ENCODE measurements at places on chromosomes 5 and 9.

DNA sequence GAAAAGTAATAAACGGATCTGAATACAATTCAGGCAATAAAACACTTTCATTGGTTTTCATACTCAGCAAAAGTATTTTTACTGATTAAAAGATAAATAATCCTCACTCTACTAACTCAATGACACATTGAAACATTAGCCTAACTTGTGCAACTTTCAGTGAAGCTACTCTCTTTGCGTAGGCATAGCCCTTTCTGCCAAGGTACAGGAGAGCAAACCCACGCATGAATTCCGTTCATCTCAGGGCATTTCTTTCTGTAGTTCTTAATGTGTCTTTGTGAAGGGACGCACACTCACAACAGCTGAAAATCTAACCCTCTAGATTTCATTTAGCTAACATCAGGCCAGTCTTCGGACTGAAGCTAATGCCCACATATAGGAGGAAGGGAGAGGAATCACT lies 66.4 kb upstream of the TLE1 start:
- no peak for DNase-seq

GRCh38 chr5:38753776-38754175 lies 92.0 kb upstream of the OSMR start:
- no peak for DNase-seq

DNA sequence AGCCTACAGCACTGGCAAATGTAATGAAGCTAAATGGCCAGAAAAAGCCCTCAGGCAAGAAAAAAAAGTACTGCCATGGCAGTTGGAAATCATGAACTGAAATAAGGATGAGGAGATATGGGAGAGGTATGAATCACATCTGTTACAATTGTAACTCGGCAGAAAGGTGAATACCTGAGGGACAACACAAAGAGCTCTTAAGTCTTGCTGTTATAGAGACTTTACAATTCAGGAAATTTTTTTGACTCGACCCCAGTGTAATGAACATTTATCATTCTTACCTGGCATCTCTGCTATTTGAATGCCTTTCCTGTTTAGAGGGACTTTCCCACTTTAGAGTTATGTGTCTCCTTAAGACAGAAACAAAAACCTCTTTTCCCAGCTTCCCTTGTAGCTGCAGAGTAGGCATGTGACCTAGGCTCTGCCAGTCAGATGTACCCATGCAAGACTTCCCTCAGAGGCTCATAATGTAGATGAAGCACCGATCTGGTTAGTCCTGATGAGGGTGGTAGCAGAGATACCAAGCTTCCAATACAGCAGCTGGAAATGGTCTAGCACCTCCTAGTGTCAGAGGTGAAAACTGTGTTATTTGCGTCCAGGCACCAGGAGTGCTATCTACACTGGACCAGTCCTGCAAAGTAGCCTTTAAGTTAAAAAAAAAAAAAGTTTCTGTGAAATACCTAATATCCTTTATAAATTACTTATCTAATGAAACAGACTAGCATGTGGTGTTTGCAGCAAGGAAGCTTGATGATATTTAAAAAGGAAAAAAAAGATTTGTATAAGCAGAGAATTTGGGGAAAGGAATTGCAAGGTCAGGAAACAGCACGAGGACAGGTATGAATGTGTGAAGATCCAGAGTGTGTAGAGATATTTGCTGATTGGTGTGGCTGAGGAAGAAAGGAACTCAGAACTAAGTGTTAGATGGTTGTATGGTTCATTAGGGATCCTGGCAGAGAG lies 146.9 kb upstream of the SLC1A3 start:
- DNase-seq = no peak

GRCh38 chr9:7028591-7028990 lies 270.8 kb downstream of the KDM4C start:
- no peak for DNase-seq

DNA sequence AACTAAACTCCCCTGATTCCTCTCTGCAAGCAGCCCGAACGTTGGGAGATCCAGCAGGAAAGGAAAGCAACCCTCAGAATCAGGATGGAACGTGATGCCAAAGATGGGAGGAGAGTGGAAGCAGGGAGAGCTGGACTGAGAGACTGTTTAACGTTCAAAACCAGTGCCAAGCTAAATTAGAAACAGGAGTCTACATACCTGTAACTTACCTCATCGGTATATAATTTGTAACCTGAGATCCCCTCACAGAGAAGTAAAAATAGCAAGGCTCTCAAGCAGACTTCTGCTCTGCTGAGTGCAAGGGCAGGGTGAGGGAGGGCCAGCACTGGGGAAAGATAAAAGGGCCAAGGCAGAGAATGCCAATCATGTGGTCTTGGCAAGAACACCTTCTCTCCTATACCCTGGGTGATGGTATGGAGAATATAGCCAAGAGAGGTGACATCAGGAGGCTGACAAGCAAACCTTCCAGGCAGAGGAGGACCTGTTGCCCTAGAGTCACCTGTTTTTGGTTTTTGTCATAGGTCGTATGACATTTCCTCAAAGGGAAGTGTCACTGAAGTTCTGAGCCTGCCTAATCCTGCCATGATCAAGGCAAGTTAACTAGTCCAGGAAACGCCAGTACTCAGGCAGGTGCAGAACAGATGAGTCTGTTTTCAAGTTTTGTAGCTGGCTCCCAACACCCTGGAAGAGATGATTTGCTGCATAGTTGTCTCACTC lies 472.0 kb downstream of the NFIB start:
- no peak for DNase-seq

DNA sequence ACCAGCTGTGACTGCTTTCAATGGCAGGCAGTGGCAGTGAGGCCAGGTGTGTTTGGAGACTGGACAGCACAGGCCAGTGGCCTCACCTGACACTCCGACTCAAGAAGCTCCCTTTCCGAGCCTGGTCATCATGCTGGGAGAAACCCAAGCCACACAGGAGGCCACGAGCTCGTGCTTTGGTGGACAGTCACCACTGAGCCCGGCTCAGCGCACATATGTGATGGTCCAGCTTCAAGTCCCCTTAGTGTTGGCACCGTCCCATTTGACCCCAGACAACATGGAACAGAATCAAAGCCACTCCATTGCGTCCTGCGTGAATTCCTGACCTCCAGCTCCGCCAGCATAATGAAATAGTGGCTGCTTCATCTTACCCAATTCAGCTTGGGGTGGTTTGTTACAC lies 64.0 kb upstream of the PPP1R26 start:
- DNase-seq = no peak

DNA sequence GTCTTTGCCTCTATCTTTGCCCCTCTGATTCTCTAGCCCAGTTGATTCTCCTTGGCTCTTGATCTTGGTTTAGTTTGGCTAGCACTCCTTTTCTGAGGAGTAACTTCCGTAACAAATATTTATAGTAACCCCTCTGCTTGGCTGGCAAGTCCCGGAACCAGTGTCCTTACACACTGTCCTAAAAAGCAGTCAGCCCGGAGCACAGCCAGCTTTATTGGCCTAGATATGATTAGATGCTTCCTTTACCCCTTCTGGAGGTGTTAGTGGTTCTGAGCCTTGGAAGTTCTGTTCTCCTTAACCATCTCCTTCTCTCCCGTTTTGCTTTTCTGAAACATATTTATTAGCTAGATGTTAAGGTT lies 17.0 kb upstream of the MSMP start:
- no peak for DNase-seq

DNA sequence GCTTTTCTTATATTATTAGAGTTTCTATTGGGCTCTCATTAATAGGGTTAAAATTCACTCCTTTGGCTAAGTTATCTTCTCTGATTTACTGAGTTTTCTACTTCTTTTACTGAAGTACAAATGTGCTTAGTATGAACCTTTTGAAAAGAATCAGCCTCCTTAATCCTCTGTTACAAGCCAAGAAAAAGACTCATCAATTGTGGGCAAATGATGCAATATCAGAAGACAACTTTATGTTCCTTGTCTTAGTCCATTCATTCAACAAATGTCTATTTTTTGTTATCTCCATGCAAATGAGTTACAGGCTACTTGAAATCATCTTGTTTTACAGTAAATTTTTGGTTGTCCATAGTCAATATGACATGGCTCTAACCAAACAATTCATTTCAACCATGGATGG lies 40.3 kb downstream of the SNCAIP start:
- DNase-seq = no peak

- no peak for DNase-seq
These were observed 23.6 kb downstream of the LHX2 start for GRCh38 chr9:124035001-124035650.

DNA sequence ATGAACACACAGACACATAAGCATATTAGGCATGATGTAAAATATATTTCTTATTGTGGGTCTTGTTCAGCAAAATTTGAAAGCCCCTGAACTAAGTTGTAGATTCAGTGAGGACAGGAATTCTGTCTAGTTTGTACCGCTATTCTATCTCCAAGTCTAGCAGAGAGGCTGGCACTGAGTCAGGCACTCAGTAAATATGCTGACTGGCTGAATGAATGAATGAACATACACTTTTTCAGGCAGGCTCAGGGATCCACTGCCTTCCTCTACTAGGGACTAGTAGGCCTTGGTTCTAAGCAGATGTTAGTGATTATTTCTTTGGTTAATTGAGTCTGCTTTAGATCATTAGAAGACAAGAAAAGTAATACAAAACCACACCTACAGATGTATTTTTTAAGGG lies 157.5 kb downstream of the ZSWIM6 start:
- no peak for DNase-seq

DNA sequence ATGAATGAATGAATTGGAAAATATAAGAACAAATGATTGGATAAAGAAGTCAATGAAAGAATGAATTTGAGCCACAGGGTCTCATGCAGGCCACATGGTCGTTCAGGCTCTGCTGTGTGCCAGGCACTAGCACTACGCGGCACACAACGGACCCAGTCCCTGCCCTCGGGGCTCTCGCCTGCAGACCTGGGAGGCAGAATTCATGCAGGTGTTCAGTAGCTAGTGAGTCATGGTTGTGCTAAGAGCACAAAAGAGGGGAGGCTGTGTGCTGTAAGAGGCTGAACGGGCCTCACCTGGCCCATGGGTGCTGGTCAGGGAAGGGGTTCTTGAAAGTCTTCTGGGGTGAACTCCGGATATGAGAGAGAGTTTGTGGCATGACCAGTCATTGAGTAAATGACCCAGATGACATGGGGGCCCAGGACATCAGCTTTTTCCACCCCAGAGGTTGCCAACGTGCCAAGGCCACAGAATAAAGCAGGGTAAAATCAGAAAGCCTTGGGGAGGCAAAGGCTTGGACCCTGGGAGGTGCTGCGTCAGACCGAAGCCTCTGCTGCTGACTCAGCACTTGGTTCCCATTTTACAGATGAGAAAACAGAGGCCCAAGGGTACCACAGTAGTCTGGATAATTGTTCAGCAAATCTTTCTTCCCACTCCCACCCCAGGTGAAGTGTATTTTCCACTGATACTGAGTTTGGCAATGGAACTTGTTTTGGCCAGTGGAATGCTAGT lies 264.3 kb upstream of the MVB12B start:
- DNase-seq = no peak

GRCh38 chr5:143002459-143003327 lies 232.5 kb downstream of the ARHGAP26 start:
- peak; percentile 20 for DNase-seq

DNA sequence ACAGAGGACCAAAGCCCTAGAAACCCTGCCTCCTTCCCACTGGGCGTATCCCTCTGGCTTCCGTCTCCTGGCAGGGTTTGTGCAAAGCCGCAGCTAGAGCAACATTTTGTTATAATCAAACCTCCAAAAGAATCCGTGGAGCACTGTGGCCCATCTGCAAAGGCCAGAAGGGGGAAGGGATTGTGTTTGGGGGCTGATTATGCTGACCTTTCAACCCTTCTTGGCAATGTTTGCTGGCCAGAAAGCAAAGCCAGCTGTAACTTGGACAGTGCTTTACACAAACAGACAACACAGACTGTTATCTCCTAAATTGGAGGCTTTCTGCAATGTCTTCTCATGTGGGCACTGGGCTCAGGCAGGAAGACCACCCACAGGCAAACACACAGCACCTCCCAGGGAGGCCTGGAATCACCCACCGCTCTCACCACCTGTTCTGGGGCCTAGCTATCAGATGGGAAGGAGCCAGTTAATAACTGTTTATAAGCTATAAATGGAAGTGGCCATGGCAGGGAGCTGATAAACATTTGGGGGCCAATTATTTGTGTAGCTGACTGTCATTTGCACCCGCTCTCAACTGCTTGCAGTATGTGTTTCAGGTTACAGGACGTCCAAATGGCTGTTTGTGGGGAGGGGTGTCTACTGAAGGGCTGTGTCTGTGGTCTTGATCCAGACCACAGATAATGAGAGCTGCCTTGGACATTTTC lies 121.6 kb upstream of the ERCC6L2 start:
- DNase-seq = no peak

DNA sequence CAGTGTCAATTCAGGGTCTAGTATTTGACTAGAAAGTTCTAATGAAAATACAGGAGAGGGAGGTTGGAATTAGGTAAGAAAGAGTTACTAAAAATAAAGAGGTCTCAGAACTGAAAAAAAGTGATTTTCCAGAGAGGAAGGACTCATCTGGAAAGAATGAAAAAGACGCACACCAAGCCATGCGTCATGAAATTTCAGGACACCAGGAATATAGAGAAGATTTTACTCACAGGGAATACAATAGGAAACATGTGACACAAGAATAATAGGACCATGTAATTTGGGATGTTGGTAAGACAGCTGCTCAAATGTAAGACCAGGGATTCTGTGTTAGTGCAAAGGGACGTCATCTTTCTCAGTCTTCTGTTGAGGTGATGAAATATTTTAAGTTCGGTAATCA lies 224.7 kb downstream of the GDNF start:
- DNase-seq = no peak

GRCh38 chr9:109316207-109316640 lies 4.6 kb downstream of the EPB41L4B start:
- no peak for DNase-seq

DNA sequence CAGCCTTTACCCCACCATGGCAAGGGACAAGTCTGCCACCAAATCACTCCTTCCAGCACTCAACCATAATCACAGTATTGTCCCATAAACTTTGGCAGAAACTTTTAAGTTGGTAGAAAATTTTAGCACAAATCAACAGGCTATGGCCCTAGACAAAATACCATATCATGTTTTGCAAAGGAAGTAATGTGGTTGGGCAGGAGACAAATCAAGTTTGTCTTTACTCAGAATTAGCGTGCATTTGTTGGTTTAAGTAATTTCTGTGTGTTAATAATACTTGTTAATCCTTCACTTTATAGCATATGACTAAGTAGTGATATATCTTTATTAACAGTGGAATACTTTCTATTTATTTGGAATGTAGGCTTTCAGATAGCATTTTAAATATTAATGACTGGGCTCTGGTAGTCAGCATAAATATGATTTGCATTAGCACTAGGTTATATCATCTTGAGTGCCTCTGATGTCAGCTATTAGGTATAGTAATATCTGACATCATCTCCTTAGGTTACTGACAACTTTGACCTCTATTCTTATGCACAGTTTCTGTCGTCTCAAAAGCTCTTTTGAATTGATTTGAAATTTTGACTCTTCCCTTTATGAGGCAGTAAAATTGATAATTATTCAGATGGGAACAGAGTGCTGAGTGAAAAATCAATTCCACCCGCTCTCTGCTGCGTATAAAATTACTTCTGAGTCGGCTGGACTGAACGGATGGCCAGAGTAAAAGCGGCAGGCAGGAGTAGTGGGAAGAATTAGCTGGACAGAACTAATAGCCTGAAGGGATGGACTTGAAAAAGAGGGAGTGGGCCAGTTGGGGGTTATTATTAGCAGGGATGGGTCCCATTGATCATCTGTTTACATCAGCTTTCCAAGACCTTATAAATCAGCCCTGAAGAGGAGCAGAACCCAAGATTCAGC lies 40.1 kb upstream of the TLX3 start:
- DNase-seq = no peak

All from bone marrow (tissue), 2 donors.